ENCODE measurements at places on chromosomes 12 and 14. TPM values are rescaled to one million over a fixed set of nuclear protein-coding genes. Genes with fewer than 3 reads are reported as not detected.

DNA sequence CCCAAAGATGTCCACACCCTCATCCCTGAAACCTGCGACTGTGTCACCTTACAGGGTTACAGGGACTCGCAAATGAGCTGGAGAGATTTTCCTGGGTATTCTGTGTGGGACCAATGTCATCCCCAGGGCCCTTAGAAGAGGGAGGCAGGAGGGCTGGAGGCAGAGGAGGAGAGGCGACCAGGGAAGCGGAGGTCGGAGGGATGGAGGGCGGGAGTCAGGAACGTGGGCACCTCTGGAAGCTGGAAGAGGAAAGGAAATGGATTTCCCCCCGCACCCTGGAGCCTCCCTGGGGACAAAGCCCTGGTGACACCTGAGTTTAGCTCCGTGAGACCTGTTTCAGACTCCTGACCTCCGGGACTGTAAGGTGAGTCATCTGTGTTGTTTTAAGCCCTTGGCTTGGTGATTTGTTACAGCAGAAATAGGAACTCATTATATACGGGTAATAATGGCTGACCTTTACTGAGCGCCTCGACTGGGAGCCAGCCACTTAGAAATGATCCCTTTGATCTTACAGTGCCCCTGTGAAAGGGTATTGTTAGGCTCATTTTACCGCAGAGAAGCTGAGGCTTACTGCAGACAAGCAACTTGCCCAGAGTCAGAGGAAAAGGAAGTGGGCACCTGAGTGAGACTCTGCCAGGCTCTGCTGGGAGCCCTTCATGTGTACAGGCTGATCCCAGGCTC lies 29.3 kb upstream of the FZD10 start:
- no peak overlapping the region for H3K4me3 ChIP-seq
- H3K4me1 ChIP-seq: no peaks in the 10 kb centered on the region
- no peak for DNase-seq
- H3K36me3 ChIP-seq: no peaks in the 10 kb centered on the region
- H3K27me3 ChIP-seq: peaks cover 60% of the 10 kb centered on the region

- DNase-seq: peak; percentile 79
- peak overlapping the region; percentile 78 for H3K4me3 ChIP-seq
- H3K36me3 ChIP-seq: peaks cover 3% of the 10 kb centered on the region
- H3K27ac ChIP-seq: no peak overlapping the region
Measured at GRCh38 chr12:42590330-42590934, 886 bp upstream of the PRICKLE1 start.

- no peaks in the 10 kb centered on the region for H3K4me1 ChIP-seq
- peak; percentile 44 for DNase-seq
- H3K4me3 ChIP-seq: no peak overlapping the region
- no peaks in the 10 kb centered on the region for H3K36me3 ChIP-seq
Measured at GRCh38 chr12:32548691-32549281, 130.3 kb upstream of the DNM1L start.

DNA sequence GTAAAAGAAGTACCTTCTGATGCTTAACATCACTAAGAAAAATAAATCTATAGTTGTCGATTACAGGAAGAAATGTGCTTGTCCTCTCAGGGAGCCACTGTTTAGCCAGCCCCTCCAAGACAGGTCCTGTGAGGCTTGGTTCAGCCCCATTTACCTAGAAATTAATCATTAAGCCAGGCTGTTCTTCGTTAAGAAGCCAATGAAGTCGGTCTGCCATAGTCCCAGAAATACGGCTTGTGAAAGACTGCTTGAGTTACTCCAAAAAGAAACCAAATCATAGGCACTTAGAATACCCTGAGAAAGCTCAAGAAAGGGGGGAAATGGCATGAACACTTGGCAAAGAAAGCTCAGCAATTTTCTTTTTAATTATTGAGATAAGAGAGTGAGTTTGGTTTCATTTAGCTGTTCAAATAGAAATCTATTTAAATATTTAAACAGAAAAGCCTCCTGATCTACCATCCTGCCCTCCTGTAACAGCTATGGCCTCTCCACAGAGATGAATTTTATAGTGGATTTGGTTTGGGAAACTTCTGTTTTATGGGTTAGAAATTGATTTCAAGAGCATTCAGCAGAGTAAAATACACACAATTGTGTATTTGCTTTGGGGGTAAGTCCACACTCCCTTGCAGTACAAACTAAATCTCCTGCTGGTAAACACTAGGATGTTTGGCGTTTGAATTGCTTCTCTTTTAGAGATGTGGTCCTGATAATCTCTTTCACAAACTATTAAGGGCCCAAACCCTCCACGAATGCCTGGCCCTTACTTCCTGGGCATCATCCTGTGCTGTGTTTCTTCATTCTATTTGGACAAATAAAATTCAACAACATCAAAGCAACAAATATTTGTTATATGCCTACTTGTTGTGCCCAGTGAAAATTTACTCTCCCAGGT lies 234.4 kb downstream of the SEC23A start:
- H3K36me3 ChIP-seq: no peaks in the 10 kb centered on the region
- H3K4me3 ChIP-seq: peak overlapping the region; percentile 44
- H3K4me1 ChIP-seq: peaks cover 7% of the 10 kb centered on the region
- H3K27me3 ChIP-seq: no peaks in the 10 kb centered on the region
- H3K27ac ChIP-seq: no peak overlapping the region

DNA sequence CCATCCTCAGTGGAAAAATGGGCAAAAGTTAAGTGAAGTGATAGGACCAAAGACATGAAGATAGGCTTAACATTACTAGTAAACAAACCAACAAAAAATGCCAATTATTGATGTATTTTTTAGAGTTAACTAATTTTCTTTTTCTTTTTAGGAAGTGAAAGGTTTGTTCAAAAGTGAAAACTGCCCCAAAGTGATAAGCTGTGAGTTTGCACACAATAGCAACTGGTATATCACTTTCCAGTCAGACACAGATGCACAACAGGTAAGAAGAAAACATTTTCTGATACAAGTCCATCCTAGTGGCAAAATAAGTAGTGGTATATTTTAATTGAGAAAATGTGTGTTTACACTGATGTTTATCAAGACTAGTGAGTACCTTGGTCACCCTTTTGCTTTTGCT lies 39.6 kb downstream of the LARP4 start:
- no peaks in the 10 kb centered on the region for H3K4me1 ChIP-seq
- no peak overlapping the region for H3K4me3 ChIP-seq
- H3K27ac ChIP-seq: no peak overlapping the region
- H3K36me3 ChIP-seq: peaks cover 100% of the 10 kb centered on the region
- no peak for DNase-seq

GRCh38 chr12:99053616-99054362 lies 408.7 kb downstream of the APAF1 start:
- H3K4me1 ChIP-seq: no peaks in the 10 kb centered on the region
- no peak overlapping the region for H3K4me3 ChIP-seq
- H3K36me3 ChIP-seq: no peaks in the 10 kb centered on the region
- no peak overlapping the region for H3K27ac ChIP-seq
- DNase-seq: no peak

- no peaks in the 10 kb centered on the region for H3K4me1 ChIP-seq
- no peak overlapping the region for H3K27ac ChIP-seq
- H3K27me3 ChIP-seq: no peaks in the 10 kb centered on the region
- DNase-seq: no peak
- no peak overlapping the region for H3K4me3 ChIP-seq
Measured at GRCh38 chr12:25734529-25735180, 181.6 kb upstream of the LMNTD1 start.

GRCh38 chr12:80087486-80088213 lies 11.7 kb upstream of the OTOGL start:
- no peak overlapping the region for H3K4me3 ChIP-seq
- H3K36me3 ChIP-seq: no peaks in the 10 kb centered on the region
- no peak for DNase-seq
- no peak overlapping the region for H3K27ac ChIP-seq

DNA sequence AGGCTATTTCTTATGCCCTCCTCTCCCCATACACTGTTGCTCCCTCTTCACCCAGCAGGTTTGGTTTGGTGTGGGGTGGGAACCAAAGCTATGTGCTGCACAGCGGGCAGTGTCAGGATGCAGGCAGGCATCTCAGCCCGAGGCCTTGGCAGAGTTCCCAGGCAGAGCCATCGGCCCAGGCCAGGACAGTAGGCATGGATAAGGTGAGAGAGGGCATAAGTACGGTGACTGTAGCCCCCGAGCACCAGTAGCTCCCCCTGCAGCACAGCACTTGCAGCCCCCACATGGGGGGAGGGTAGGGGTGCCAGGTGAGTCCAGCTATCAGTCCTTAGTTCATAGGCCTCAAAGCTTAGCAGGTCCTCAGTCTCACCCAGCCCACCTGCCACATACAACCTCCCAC lies 7.2 kb downstream of the KLHL33 start:
- H3K4me1 ChIP-seq: no peaks in the 10 kb centered on the region
- H3K36me3 ChIP-seq: no peaks in the 10 kb centered on the region
- H3K27ac ChIP-seq: no peak overlapping the region
- no peaks in the 10 kb centered on the region for H3K27me3 ChIP-seq
- DNase-seq: no peak
- no peak overlapping the region for H3K4me3 ChIP-seq

DNA sequence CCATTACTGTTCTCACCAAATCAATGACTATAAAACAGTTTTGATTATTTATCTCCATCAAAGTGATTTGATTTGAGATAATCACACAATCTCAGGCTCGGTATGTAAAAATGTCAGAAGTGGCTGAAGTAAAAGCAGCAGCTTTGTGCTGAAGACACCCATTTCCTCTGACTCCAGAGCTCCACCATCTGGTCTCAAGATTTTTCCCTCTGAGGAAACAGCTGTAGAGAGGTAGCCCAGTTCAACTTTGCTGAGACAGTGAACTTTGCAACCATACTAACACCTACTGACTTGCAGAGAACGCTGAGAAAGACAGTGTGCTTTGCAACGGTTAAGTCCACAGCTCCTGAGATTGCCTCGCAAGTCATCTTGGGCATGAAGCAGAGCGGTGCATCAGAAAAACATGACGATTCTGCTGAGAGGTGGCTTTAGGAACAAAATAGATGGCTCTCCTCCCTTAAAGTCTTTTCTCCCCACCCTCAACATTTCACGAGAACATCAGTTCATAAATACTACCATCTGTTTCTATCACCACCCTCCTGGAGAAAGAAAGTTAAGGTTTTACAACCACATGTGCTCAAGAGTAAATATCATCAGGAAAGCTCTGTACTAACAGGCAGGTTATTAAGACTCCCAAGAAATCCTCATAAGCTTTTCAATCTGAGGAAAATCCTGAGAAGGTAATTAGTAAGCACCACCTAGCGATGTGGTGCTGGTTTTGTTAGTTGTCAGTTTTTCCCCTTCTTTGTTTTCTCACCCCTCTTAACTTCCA lies 34.8 kb downstream of the HIGD1C start:
- DNase-seq: peak; percentile 84
- H3K36me3 ChIP-seq: peaks cover 62% of the 10 kb centered on the region
- H3K4me3 ChIP-seq: no peak overlapping the region
- H3K27me3 ChIP-seq: no peaks in the 10 kb centered on the region
- no peaks in the 10 kb centered on the region for H3K4me1 ChIP-seq

DNA sequence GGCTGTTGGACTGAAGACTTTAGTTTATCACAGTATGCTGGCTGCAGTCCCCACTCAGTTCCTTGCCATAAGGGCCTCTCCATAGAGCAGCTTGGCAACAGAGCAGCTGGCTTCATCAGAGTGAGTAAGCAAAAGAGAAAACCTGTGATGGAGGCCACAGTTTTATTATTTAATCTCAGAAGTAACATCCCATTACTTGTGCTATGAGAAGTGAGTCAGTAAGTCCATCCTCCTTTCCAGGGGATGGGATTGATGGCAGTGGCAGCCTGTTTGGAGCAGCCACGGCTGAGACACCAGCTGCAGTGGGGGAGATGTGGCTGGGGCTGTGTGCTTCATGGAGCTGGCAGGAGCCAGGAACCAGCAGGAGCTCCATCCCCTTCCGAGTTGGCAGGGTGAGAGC lies 138.5 kb upstream of the SRRM4 start:
- H3K4me1 ChIP-seq: no peaks in the 10 kb centered on the region
- DNase-seq: no peak
- H3K4me3 ChIP-seq: no peak overlapping the region
- H3K27me3 ChIP-seq: peaks cover 9% of the 10 kb centered on the region
- H3K27ac ChIP-seq: no peak overlapping the region
- no peaks in the 10 kb centered on the region for H3K36me3 ChIP-seq

DNA sequence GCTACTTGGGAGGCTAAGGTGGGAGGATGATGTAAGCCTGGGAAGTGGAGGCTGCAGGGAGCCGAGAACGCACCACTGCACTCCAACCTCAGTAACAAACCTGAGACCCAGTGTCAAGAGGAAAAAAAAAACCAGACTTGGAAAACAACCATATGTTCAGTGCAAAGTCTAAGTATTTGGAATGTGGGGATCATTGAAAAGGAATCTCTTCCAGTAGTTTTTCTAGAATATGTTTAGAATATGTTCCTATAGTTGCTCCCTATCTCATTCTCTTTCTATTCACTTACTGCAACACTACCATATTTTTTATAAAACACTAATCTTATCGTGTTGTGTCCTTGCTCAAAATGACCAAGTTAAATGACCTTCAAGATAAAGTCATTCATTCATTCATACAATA lies 423.5 kb upstream of the SOX5 start:
- H3K4me1 ChIP-seq: no peaks in the 10 kb centered on the region
- H3K36me3 ChIP-seq: no peaks in the 10 kb centered on the region
- no peak overlapping the region for H3K4me3 ChIP-seq
- no peak for DNase-seq

DNA sequence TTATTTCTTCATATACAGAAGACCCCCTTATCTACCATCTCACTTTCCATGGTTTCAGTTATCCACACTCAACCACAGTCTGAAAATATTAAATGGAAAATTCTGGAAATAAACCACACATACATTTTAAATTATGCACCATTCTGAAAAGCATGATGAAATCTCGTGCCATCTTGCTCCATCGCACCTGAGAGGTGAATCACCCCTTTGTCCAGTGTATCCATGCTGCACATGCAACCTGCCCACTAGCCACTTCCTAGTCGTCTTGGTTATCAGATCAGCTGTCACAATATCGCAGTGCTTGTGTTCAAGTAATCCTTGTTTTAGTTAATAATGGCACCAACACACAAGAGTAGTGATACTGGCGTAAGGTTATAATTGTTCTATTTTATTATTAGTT lies 145.7 kb downstream of the C12orf42 start:
- no peak overlapping the region for H3K4me3 ChIP-seq
- H3K36me3 ChIP-seq: no peaks in the 10 kb centered on the region
- H3K27ac ChIP-seq: no peak overlapping the region
- no peaks in the 10 kb centered on the region for H3K4me1 ChIP-seq
- no peaks in the 10 kb centered on the region for H3K27me3 ChIP-seq

- no peak overlapping the region for H3K27ac ChIP-seq
- DNase-seq: no peak
- no peaks in the 10 kb centered on the region for H3K27me3 ChIP-seq
- H3K36me3 ChIP-seq: no peaks in the 10 kb centered on the region
- H3K4me3 ChIP-seq: no peak overlapping the region
- H3K4me1 ChIP-seq: peaks cover 7% of the 10 kb centered on the region
Measured at GRCh38 chr14:47993883-47994282, 318.5 kb upstream of the MDGA2 start.

GRCh38 chr12:67966560-67966959 lies 22.7 kb upstream of the IFNG-AS1 start:
- no peaks in the 10 kb centered on the region for H3K27me3 ChIP-seq
- no peak overlapping the region for H3K4me3 ChIP-seq
- no peak for DNase-seq
- peaks cover 23% of the 10 kb centered on the region for H3K4me1 ChIP-seq
- H3K27ac ChIP-seq: no peak overlapping the region

Gene OR6C2
- not detected for total RNA-seq

Gene MYH6
- total RNA-seq: not detected

Gene OR4Q2
- not detected for total RNA-seq

Gene SLC17A8
- not detected for total RNA-seq

Gene GZMH
- total RNA-seq: not detected

Gene ACOT6
- 0.27 TPM for total RNA-seq

Gene FGF6
- not detected for total RNA-seq

Gene CIROP
- total RNA-seq: 0.64 TPM

Gene CCDC38
- 0.35 TPM for total RNA-seq

Gene CLEC1B
- not detected for total RNA-seq

Gene OR2AP1
- total RNA-seq: not detected

Measured in endodermal cell (in vitro differentiated cells).